ENCODE measurements at places on chromosomes 4 and X.
A peak's percentile ranks its signal among the peaks of the same experiment; 100 is the strongest.

- DNase-seq: no peak
Observed at GRCh38 chr4:17812801-17813200, 2.0 kb downstream of the NCAPG start.

GRCh38 chr4:85573270-85573669 lies 98.3 kb downstream of the ARHGAP24 start:
- no peak for DNase-seq

DNA sequence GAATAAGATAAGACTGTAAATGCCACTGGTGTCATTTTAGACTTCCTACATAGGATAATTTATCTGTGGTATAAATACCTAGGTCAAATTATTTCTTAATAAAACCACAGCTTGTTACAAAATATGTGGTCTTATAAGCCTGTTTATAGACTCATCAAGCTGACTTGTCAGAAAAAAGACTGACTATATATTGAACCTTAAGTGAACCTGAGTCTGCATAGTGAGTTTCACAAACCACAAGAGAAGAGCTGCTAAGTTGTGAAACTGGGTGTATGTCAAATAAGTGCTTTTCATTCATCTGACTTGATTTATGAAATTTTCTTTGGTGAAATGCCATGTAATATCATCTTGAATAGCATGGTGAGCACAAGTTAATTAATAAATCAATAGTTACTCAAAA lies 48.4 kb upstream of the TMPRSS11A start:
- DNase-seq: no peak

DNA sequence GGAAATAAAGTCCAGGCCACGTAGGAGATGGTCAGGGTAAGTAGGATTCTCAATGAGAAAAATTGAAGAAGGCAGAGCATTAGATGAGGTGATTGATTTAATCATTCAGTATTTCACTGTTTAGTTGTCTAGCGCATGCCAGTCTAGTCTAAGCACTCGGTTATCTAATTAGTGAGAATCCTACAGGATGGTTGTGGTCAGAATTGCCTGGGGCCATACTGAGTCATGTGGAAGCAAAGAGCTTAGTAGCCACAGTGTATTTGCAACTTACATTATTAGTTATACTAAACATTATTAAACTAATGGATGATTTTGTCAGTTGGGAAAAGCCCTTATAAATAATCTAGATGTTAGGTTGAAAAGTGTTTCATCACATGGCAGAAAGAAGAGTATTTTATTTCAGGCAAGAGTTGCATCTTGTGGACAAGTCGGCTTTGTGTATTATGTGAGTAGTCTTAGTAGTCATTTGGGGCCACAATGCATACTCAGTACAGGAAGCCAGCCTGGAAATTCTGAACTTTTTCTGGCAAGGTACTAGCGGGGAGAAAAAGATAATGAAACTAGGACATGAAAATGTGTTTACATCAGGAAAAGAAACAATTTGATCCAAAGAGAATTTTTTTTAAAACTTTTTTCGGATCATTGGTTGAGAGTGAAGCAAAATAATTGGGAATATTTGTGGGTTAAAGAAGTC lies 31.9 kb downstream of the CPEB2 start:
- no peak for DNase-seq

- peak; percentile 8 for DNase-seq
Observed at GRCh38 chr4:121736735-121737351, 28.1 kb downstream of the SMIM43 start.

- DNase-seq: peak; percentile 42
Observed at GRCh38 chrX:153925387-153925738, 701 bp downstream of the ARHGAP4 start.

GRCh38 chr4:89837993-89838390 lies 1.0 kb upstream of the SNCA start:
- no peak for DNase-seq

DNA sequence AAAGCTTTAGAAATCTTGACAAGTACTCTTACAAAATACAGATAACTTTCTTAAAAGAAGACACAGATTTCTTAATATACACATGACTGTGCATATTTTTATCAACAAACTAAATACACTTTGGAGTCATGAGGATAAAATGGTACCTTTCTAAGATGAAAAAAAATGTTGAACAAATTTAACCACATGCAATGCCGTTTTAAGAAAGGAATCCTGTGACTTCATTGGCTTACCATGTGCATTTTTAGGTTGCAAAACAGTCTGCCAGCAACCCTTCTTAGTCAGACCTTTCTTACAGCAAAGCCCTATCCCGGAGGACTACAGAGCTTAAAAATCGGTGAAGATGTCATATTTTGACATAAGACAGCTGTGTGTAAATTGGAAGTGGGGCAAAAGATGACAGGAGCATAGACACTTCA lies 51.7 kb downstream of the GASK1B start:
- DNase-seq: no peak

DNA sequence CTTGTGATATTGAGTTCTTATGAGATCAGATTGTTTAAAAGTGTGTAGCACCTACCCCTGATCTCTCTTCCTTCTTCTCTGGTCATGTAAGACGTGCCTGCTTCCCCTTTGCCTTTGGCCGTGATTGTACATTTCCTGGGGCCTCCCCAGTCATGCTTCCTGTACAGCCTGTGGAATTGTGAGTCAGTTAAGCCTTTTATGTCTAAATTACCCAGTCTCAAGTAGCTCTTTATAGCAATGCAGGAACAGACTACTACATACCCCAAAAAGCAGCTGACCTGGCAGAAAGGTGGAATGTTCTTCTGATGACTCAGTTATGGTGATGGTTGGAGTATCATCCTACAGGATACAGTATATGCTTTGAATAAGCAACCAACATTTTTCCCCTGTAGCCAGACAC lies 11.4 kb upstream of the MCUB start:
- no peak for DNase-seq

DNA sequence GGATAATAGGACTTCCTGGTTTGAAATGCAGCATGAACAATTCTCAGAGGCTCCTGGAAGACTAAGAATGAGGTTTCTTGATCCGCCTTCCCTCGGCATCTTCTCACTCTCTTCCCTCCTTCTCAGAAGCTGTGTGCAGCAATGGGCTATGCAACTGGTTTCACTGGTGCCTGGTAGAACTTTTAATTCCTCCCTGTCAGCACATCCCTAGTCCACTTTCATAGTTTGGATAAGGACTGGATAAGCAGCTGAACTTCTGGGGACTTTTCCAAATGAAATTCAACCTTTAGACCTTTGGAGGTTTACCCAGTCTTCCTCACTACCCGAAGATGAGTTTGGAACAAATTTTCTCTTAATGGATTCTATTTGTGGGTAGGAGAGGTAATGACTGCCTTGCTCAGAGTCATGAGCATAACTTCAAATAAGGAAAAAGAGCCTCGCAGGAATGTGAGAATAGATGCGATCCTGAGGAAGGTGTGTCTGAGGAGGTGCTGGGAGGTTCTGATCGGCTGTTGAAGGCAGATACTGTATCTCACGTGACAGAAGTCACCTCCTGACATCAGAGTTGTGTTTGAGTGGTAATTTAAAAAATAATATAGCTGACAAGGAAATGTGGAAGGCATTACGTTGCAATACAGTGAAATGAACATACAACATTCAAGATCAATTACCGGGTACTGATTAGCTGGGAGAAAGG lies 56.0 kb upstream of the HAND2 start:
- no peak for DNase-seq

DNA sequence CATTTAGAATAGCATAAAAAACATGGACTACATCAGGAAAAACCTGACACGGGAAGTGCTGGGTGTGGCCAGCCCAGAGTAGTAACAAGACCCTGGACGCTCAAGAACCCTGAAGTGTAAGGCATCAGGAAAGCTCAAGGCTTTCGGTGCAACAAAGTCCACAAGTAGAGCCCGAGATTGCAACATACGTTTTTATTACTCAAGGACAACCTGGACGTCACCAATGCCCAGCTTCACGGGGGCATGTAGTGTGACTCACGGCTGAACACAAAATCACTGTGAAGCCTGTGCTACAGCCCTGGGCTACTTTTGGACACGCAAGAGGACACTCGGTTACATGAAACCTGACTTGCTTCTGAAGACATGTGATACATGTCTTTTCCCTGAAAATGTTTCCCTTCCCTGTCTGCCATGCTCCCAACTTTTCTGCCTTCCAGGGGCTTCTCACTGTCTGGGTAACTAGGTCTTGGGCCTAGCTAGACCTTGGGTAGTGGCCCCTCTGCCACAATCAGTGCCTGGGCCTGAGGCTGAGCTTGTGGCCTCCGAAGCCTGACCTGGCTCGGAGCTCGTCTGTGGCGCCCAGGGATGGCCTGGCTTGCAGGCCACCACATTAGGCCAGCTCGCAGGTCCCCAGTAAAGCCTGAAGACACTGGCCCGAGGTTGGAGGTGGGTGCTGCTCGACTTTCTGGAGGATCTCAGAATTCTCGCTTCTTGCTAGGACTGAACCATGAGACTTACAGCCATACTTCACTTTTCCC lies 9.2 kb downstream of the IRAK1 start:
- no peak for DNase-seq

- peak; percentile 93 for DNase-seq
Observed at GRCh38 chrX:71254092-71254963, at the start of gene ZMYM3. TSS of gene ZMYM3 (minus strand) at chrX:71254140. CDS start at chrX:71253255, 885 bp downstream.

DNA sequence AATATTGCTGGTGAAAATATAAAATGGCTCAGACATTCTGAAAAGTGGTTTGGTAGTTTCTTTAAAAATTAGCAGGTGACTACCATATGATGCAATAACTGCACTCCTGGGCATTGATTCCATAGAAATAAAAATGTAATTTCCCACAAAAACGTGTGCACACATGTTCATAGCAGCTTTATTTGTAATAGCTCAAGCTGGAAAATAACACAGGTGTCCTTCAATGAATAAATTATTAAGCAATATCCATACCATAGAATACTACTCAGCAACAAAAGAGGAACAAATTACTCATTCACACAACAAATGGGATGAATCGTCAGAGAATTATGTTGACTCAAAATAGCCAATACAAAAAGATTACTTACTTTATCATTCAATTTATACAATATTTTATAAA lies 893.7 kb upstream of the SLIT2 start:
- no peak for DNase-seq

DNA sequence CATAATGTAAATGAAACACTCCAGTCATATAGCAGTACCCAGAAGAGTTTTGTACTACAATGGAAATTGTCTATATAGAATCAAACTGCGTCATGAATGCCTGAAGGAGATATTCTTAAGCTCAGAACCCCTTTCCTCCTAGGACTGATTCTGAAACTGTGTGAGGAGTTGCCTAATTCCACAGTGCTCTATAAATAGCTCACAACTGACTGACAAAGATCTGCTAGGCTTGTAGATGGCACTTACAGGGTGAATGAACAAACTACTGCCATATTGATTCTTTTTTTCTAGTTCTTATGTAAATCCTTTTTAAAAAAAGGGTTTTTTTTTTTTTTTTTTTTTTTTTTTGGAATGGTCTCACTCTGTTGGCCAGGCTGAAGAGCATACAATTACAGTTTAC lies 30.1 kb upstream of the UGT2B17 start:
- no peak for DNase-seq

DNA sequence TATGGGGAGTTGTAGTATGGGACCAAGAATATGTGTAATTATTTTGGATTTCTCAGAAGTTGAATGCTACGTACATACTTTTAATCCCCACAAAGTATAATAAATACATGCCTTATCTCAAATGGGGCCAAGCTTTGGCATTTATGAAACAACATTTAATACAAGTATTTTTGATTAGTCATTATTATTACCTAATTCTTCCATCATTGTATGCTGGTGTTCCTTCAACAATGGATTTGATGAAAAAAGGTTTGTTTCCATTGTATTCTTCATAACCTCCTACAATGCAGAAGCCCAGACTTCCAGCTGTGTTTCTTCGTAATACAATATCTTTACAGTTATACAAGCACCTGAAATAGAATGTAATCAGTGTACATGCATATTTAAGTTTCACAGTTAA lies 83.8 kb downstream of the FIP1L1 start:
- no peak for DNase-seq
